ENCODE measurements at places on chromosomes 3 and 15.

DNA sequence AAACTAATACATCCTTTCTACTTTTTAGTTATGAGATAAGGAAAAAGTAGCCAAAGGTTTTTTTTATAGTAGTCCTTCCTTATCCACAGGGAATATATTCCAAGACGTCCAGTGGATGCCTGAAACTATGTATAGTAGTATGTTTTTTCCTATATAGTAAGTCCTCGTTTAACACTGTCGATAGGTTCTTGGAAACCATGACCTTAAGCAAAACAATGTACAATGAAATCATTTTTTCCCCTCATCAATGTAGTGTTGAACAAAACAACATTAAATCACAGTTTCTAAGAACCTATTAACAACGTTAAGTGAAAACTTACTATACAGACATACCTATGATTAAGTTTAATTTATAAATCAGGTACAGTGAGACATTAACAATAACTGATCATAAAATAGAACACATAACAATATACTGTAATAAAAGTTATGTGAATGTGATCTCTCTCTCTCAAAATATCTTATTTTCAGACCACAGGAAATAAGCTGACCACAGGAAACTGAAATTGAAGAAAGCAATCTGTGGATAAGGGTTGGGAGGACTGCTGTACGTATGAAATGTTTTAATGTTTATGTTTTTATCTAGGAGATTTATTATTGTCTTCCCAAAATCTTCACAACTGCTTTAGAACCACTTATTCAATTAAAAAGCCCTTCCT, 20.6 kb downstream of the COPS2 start:
- DNase-seq: peak; percentile 77

- DNase-seq: peak; percentile 62
These were observed at the start of gene FLNB for GRCh38 chr3:58008141-58009025. Gene FLNB, plus strand, starts transcription at chr3:58008422. Its CDS starts 143 bp downstream, at chr3:58008565.

DNA sequence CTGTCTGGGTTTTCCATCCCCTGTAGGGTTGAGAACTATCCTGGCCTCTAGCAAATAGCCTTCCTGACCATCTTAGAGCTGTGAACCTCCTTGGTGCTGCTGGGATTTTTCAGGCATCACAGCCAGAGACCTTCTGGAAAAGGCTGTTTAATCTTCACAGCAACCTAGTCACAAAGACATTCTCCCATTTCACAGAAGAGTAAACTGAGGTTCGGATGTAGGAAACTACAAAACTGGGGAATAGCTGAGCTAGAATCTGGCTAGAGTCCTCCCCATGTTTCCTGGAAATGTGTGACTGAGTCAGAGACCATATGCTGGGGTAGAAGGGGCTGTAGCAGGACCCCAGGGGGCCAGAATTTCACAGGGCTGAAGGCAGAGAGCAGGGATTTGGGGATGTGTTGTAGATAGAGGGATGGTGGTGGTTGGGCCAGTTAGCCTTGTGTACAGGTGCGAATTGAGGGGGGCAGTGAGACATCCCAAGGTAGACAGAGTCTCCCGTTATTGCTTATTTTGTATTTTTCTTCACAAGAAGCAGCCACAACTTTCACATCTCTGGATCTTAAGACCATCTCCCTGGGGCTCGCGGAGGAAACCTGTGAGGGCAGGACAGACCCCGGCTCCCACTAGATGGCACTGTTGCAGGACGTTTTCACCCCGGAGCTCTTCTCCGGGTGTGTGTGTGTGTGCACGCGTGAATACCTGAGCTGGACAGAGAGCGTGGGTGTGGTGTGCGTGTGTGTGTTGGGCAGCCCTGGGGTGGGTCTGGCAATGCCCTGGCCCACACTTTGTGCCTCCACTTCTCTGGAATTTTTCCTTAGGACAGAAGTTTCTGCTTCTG, 66.9 kb upstream of the PRR23C start:
- peak; percentile 61 for DNase-seq

GRCh38 chr15:96336108-96336595, 5.7 kb downstream of the NR2F2 start:
- DNase-seq: no peak

DNA sequence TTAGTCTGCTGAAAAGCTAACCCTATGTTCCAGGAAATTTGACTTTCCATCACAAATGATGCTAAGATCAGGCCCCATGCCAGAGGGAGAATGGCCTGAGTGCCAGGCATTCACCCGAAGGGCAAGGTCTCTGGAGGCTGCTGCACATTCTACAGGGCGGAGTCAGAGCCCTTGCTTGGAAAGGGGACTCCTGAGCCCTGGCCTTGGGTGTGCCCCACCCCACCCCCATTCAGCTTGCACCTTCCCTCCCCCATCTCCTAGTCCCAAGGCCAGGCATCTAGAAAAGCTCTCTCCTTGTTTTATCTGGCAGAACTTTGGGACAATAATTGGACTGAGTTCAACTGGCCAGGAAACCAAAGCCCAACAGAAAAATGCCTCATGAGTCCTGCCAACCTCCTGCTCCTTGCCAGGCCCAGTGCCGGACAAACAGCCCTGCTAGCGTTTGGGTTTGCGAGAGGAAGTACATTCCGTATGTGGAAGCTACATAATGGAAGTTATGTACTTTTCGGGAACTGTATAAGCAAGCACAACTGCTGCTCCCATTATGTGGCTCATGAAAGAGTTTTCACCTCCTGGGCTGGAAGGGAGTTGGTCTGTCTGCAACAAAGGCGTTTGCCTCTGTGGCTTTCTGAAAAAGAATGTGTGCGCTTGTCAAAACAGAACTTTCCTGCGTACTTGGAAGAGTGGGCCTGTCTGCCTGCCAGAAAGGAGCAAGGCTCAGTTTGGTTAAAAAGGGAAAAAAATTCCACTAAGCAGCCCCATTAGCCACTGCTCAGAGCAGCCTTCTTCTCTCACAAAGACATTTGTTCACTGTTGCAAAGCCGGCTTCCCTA, 321.5 kb upstream of the CTNNB1 start:
- peak; percentile 47 for DNase-seq

DNA sequence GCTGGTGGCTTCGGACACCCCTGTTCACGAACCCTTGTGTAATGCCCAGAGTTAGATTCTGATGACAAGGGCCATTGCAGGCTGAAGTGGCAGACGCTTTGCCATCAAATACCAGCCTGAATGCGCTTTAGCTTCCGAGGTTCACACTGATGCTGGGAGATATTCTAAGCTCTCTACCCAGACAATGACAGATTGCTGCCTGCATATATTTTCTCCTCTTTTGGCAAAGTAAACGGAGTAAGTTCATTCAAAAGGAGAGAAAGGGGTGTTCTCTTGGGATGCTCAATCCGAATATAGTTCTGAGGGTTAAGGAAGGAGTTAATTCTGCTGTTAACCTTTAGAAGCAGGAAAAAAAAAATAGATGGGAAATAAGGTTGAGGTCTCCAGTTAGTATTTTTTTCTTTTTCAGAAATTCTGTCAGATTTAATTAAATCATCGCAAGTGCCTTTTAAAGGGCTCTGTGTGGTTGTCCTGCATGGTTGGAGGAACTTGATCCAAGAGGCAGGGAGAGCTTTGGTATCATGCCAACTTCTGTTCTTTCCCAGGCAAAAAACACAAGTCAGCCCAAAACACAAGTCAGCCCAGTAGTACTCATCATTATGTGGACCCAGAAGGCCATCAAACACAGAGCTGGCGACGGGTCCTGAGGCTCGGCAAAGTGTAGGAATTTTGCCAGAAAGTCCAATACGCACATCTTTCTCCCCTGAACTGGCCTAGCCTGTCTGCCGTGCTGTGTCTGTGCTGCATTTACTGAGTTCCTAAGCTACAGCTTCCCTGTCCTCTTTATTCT, 70.9 kb upstream of the ST8SIA2 start:
- DNase-seq: no peak
